HS-5 (cell line): ENCODE measurements at places on chromosomes 12 and 14.
A peak's percentile ranks its signal among the peaks of the same experiment; 100 is the strongest.

- DNase-seq: no peak
Observed at GRCh38 chr12:11827091-11828061, 177.9 kb downstream of the ETV6 start.

GRCh38 chr12:105279460-105280056, 43.6 kb upstream of the APPL2 start:
- no peak for DNase-seq

DNA sequence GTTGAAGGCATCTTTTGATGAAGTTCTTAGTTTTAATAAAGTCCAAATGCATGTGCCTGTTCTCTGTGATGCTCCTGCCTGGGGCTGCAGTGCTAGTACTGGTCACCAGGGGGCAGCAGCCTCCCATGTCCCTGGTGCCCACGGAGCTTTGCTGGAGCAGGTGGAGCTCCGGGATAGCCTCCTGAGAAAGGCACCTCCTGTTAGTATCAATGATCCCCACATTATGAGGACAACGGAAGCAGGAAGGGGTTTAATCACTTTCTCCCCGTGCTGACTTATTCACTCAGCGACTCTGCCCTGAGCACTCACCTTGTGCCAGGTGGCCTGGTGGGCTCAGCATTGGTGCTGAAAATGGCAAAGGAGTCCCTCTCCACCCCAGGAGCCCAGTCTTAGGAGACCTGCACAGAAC, 123.0 kb upstream of the PZP start:
- DNase-seq: no peak

DNA sequence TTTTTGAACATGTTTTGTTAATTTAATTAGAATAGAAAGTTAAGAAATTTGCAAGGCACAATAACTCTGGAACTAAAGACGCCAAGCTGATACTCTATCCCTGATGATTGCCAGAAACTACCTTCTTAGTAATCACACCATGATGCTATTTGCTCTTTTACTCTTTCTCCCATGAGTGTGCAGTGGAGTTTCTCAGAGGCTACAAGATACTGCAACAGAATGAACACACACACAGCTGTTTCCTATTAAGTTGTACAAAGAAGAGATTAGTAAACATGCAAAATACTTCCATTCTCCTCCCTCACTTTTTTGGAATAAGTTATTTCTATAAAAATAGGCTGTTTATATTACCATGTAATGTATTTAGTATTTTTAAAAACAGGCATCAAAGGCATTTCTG, 1367.5 kb downstream of the AACS start:
- DNase-seq: peak; percentile 4

DNA sequence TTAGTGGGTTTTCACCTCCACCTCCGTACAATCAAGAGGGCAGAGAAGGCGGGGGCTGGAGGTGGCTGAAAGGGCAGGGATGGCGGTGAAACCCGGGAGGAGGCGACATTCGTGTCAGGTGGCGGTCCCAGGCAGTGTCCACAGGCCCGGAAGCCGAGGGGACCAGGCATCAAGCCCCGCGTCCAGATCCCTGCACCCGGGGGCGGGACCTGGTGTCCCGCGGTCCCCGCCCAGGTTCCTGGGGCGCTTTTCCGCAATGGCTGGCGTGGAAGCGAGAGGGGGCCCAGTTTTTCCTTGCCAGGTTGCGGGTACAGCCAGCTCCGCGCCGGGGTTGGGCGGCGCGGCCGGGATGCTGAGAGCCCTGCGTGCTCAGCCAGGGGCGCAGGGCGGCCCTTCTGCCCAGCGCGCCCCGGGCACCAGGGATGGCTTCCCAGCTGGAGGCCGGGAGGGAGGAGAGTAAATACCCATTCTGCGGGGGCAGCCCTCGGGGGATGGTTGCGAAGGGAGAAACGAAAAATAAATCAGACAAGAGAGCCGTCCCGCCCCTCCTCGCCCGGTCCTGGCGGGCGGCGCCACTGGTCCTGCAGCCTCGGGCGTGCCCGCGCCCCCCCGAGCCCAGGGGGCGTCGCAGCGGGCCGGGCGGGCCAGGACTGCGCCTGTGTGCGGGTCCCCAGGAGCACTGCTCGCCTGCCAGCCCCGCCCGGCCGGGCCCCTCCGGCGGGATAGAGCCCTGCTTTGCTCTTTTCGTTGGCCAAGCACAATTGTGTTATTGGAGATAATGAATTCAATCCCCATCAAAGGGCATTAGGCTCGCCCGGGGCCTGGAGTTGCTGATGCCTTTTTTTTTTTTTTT, 11.5 kb downstream of the FOXA1 start:
- DNase-seq: no peak

DNA sequence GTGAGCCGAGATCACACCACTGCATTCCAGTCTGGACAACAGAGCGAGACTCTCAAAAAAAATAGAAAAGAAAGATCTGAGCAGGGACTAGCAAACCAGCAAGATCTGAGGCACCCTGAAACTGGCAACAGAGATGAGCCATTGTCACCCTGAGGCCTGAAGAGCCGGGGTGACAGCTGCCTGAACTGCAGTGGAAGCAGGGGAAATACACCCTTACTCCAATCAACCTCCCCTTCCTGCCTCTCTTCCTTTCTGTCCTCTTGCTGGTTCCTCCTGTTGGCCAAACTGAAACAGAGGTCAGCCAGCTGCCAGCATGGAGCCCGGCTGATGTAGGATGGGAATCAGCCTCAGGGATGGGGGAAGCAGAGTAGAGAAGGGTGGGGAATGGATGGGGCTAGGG, 192.0 kb downstream of the CHST11 start:
- no peak for DNase-seq

DNA sequence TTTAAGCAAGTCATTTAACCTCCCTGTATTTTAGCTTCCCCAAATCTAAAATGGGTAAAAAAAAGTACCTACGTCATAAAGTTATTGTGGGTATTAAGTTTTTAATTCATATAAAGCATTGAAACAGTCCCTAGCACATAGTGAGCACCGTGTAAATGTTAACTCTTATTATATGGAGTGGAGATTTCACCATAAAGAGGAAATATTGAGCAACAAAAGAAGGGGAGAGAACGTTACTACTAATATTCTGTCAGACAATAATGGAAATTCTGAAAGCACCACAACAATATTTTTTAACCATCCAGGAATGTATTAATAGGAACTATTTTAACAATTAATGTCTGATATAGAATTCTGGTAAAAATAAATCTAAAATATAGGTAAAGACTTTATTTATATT, 7.8 kb upstream of the CD163L1 start:
- no peak for DNase-seq

- no peak for DNase-seq
Observed at GRCh38 chr14:22897357-22897756, 14.3 kb downstream of the REM2 start.

GRCh38 chr14:24259282-24260025, 3.5 kb downstream of the TGM1 start:
- no peak for DNase-seq

DNA sequence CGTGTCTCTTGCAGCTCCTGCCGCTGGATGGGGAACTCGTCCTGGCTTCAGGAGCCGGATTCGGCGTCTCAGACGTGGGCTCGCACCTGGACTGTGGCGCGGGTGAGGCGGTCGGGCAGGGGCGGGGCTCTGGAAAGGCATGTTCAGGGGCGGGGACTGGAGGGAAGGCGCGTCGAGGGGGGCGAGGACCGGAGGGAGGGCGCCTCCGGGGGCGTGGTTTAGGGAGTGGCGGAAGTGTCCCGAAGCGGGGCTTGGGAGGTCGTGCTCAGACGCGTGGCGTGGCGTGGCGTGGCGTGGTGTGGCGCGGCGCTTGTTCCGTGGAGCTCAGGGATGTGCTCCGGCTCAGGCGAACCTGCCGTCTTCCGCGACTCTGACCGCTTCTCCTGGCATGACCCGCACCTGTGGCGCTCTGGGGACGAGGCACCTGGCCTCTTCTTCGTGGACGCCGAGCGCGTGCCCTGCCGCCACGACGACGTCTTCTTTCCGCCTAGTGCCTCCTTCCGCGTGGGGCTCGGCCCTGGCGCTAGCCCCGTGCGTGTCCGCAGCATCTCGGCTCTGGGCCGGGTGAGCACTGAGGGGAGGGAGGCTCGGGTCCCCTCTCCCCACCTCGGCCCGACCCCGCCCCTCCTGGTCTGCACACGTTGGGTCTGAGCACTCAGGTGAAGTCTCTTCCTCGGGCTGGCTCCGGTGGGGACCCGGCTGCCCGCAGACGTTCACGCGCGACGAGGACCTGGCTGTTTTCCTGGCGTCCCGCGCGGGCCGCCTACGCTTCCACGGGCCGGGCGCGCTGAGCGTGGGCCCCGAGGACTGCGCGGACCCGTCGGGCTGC, 6.2 kb downstream of the AMN start:
- no peak for DNase-seq

GRCh38 chr14:73153272-73153671, 17.0 kb downstream of the PSEN1 start:
- DNase-seq: no peak

DNA sequence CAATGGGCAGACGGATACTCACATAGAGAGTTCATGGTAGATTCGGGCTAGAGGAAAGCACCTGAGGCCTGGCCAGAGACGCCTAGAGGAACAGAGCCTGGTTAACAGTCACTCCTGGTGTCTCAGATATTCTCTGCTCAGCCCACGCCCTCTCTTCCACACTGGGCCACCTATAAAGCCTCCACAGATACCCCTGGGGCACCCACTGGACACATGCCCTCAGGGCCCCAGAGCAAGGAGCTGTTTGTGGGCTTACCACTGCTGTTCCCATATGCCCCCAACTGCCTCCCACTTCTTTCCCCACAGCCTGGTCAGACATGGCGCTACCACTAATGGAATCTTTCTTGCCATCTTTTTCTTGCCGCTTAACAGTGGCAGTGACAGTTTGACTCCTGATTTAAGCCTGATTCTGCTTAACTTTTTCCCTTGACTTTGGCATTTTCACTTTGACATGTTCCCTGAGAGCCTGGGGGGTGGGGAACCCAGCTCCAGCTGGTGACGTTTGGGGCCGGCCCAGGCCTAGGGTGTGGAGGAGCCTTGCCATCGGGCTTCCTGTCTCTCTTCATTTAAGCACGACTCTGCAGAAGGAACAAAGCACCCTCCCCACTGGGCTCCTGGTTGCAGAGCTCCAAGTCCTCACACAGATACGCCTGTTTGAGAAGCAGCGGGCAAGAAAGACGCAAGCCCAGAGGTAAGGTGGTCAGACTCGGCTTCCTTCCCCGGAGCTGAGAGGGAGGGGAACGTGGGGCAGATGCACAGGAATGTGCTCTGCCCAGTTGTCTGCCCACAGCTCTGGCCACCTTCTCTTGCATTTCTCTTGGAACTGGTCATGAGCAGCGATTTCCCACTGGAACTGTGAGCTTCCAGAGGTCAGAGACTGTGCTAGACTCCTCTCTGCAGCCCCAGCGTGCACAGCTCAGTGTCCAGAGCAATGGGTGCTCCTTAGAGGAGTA, at the start of gene CD4:
CD4 (plus strand) TSS at position 557 of the 953 bp plus-strand sequence. CDS start 10,611 bp downstream, outside the sequence.
- no peak for DNase-seq

DNA sequence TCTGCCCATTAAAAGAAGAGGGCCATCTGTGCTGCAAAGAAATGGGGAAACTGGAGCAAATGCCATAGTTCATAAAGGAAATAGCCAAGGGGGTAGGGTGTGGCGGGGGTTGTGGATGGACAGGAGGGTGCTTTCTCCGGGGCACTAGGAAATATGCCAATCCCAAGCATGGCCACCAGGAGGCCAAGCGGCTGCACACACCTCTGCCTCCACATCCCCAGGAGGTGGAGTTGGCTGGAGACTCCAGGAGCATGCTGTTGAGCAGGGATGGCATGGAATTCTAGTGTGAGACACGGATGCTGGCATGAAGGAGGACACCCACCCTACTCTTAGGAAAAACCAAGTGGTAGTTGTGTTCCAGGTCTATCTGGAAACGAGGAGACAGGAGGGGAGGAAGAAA, 25.2 kb downstream of the NID2 start:
- DNase-seq: no peak

- no peak for DNase-seq
Observed at GRCh38 chr12:62928632-62929031, 6.3 kb downstream of the PPM1H start.
